ENCODE measurements at places on chromosomes 2 and 18.

DNA sequence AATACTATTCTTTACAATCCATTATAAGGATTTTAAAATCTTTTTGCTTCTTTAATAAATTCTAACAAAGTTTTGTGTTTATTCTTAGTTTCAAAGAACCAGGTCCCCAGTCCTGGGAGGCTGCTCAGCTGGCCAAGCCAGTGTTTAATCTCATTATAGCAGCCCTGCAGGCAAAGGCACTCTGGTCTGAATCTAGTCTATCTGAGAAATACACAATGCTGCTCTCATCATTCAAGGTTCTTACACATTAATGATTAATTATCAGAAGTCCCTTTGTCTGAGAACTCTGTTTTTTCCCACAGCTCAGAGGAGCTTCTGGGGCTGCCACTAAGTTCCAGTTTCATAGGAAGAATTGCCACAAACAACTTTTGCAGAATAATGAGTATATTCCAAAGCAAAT, 27.7 kb downstream of the KCTD18 start:
- DNase-seq: no peak

- no peak for DNase-seq
These were observed 15.9 kb downstream of the IL36B start for GRCh38 chr2:113036763-113037162.

- DNase-seq: no peak
These were observed 485.6 kb upstream of the SPRED2 start for GRCh38 chr2:65917986-65918385.

GRCh38 chr2:111042261-111042660, 78.5 kb upstream of the BCL2L11 start:
- no peak for DNase-seq

GRCh38 chr2:215680605-215681598, 245.0 kb upstream of the FN1 start:
- DNase-seq: no peak

DNA sequence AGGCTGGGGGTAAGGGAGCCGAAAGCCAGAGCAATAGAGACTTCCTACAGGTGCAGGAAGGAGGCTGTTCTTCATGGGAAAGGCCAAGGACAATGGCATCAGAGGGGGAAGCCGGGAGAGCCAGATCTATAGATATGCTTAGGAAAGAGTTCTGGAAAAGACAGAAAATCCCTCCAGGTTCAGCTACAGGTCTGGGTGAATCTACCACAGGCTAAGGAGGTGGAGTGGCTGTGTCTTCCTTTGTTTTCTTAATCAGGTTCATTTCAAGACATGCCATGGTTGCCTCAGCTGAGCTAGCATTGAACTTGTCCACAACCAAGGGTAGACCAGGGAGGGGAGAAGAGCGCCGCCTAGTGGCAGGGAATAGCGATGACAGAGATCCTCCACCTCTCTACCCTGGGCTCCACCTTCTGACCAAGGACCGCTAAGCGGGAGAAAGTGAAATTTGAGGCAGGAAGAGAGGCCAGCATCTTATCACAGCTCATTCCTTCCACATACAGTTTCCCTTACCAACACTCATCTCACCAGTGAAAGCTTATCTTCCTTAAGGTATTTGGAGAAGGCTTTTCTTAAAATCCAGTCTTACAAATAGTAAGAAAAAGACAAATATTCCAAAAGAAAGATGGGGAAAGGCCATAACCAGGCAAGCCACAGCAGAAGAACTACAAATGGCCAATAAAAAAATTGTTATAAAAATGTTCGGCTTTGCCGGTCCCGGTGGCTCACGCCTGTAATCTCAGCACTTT, 74.2 kb downstream of the VIT start:
- no peak for DNase-seq

GRCh38 chr2:38301340-38301968, 75.6 kb downstream of the ATL2 start:
- DNase-seq: no peak

DNA sequence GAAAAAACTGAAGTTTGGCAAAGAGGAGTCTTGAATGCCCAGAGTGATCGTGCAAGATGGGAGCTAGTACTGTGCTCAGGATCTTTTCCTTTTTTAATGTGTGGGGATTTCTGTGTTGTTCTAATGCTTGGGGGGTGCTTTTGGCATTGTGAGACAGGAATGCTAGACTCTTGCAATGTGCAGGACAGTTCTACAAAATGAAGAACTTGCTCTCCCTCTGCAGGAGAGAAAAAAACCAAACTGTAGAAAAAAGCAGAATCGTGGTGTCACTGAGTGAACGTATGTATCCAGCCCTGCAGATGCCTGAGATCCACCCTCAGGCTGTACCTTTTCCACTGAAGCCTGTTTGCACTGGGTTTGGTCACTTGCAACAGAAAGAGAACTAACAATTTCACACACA, 12.1 kb upstream of the TTC39C start:
- no peak for DNase-seq

DNA sequence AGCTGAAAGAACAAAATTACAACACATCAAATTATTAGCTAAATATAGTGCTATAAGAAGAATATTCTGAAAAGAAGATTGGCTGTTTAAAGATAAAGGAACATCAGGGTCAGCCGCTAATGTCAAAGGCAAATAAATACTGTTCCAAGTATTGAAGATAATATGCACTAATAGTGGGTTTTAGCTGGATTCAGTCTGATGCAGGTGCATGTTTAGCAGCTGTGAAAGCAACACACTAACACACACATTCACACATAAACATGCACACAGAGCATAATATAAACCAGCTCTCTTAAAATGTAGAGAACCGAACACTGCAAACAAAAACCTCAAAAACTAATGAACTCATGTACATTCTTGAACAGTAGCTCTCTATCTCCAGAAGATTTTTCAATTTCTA, 634.6 kb downstream of the ERBB4 start:
- no peak for DNase-seq

DNA sequence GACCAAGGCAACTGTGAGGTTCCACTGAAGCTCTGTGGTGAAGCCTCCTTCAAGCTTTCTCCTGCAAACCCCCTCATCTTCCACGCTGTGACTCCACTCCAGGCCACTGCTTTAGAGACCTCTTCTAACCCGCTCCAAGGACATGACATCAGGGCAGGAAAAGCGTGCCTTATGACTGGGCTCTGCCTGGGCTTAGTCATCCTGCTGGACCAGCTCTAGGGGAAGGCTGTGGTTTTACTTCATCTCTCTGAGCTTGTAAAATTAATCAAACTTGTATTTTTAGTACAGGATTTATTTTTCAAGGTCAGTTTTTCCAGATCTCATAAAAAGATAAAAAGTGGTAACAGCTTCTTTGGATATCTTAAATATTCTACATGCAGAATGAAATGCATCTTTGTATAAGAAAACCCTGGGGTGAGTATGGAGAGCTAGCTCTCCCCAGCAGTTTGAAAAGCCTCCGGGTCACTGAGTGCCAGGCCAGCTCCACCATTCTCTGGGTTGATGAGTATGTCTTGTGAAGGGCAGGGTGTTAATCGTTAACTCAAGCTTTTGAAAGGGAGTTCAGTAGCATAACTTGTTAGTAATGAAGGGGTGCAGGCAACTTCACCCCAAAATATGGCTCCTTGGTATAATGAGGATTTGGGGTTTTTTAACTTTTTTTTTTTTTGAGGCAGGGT, 33.1 kb upstream of the YPEL5 start:
- no peak for DNase-seq

GRCh38 chr2:49309461-49309860, 155.1 kb upstream of the FSHR start:
- no peak for DNase-seq

- DNase-seq: no peak
These were observed 56.7 kb downstream of the SPTBN1 start for GRCh38 chr2:54512663-54513362.

DNA sequence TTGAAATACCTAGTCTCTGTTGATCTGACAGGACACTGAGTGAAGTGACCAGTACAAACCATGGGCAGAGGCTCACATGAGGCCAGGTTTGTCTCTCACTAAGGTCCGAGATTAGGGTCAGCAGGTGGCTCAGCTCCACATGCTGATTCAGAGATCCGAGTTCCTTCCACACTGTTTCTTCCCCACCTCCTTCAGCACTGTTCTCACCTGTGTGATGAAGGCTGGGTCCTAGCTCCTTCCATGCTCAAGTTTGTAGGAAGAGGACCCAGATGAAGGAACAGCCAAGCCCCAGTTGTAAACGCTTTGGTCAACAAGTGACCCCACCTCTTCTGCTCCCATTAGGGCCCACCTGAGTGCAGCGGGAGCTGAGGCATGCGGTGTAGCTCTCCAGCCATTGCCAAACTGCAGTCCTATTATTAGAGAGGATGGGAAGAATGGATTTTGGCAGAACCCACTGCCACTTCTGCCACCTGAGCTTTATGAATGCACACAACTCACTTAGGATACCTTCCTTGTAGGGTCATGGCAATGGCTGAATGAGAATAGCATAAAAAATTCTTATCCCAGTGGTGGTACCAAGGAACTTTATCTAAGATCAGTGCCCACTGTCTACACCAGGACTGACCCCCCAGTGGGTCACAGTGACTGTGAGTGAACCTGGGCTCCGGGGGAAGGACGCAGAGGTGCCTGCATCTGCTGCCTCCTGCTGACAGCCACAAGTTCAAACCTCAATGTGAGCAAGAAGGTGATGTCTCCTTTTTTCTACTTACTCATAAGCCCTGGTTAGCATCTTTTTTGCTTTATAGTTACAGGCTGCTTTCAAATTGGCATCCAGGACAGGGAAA, 324.8 kb upstream of the HS6ST1 start:
- no peak for DNase-seq

DNA sequence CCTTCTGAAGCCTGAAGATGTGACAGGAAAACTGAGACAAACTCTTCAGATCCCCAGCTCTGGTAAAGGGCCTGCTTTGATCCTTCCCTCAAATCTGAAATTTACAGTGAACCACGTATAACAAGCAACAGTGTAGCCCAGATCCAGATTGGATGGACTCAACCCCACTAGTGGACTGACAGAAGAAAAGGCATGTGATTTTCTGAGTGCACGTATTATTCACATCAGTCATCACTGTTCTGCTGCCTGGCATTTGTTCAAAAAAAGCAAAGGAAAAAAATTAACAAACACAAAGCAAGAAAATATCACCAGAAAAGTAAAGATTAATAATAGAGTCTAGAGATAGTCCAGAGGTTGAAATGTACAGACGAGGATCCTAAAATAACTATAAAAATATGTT, 87.6 kb downstream of the CYRIA start:
- DNase-seq: no peak

GRCh38 chr2:207038299-207038698, 99.0 kb downstream of the CPO start:
- DNase-seq: no peak

DNA sequence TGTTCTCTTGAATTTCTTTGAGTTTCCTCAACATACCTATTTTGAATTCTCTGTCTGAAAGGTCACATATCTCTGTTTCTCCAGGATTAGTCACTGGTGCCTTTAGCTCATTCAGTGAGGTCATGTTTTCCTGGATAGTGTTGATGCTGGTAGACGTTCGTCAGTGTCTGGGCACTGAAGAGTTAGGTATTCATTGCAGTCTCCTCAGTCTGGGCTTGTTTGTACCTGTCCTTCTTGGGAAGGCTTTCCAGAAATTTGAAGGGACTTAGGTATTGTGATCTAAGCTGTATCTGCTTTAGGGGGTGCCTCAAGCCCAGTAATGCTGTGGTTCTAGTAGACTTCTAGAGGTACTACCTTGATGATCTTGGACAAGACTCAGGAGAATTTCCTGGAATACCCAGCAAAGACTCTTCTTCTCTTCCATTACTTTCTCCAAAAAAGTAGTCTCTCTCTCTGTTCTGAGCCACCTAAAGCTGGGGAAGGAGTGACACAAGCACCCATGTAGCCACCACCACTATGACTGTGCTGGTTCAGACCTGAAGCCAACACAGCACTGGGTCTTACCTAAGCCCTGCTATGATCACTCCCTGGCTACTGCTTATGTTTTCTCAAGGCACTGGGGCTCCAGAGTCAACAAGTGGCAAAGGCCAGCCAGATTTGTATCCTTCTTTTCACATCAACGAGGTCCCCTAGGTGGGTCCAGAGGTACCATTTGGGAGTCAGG, 852.0 kb downstream of the BCL11A start:
- no peak for DNase-seq

DNA sequence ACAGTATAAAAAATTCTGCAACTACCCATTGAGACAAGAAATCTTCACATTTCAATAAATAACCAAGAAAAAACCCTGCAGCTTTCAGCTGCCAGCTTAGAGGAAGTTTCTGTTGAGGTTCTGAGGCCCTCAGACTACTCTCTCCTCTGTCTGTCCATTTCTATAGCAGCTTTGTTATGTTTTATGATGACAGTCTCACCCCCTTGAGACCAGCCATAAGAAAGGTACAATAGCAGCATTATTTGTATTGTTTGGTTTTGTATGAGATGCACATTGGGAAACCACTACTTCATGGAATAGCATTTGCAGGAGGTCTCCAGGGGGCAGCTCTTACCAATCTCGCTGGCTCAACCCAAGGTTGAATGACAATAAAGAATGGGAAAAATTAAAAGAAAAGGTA, 334.6 kb upstream of the VRK2 start:
- DNase-seq: no peak

GRCh38 chr2:38030635-38031355, 45.2 kb downstream of the CYP1B1 start:
- DNase-seq: no peak

DNA sequence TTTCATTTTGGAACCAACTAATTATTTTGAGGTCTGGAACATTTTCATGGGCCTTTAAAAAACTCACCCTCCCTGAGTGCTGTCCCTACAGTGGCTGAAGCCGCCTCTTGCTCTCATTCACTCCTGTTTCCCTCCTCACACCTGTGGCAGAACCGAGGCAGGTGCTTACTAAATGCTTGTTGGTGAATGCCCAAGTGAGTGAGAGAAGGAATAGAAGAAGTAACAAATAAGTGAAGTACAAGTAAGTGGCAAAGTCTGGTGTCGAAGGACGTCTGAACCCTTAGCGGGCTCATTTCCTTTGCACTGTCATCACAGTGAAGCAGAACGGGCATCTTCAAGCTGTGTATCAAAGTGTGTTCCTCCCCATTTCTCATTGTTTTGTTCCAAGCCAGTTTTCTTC, 135.2 kb downstream of the RHBDD1 start:
- no peak for DNase-seq

DNA sequence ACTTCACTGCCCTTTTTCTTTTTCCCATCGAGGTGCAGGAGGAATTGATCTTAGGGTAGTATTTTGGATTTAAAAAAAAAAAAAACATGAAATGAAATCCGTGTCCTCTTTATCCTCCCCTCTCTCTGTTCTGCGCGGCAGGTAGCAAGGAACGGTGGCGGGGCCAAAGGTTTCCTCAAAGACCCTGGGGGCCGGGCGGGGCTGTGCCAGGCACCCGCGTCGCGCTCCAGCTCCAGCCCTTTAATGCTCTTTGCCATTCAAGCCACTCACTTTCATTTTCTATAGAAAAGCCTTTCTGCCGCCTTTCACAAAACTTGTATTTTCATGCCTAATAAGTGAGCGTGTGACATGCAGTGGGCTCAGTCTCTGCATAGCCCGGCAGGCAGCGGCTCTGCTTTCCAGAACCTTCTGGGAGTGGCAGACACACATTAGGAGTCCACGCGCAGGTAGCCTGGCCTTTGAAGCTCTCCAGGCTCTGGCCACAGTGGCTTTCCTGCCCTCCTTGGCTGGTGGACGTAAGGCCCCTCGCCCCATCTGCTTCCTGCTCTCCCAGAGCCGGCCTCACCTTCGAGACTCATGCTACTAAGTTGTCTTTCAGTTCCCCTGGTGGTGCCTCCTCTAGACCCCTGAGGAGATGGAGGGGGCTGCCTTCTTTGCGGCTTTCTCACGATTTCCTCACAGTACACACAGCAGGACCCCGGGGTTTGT, 41.7 kb downstream of the AGAP1 start:
- DNase-seq: no peak

- DNase-seq: no peak
These were observed 163.5 kb downstream of the ZEB2 start for GRCh38 chr2:144356402-144356801.

GRCh38 chr2:189163889-189164288, 15.7 kb downstream of the COL5A2 start:
- no peak for DNase-seq
